Thyroid gland (tissue), 4 donors: ENCODE measurements at places on chromosomes 12 and 14.

GRCh38 chr14:98909251-98909944, 362.6 kb downstream of the BCL11B start:
- no peak for DNase-seq

- DNase-seq = no peak
Observed at GRCh38 chr14:60965402-60965801, 15.5 kb downstream of the TRMT5 start.

DNA sequence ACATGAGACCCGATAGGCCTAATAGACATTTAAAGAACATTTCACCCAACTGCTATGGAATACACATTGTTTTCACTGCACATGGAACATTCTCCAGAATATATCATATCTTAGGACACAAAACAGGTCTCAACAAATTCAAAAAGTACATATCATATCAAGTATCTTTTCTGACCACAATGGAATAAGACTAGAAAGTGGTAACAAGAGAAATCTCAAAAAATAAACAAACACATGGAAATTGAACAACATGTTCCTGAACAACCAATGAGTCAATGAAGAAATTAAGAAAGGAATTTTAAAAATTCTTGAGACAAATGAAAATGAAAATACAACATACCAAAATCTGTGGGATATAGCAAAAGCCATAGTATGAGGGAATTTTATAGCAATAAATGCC, 208.1 kb downstream of the PTPRO start:
- DNase-seq = no peak

DNA sequence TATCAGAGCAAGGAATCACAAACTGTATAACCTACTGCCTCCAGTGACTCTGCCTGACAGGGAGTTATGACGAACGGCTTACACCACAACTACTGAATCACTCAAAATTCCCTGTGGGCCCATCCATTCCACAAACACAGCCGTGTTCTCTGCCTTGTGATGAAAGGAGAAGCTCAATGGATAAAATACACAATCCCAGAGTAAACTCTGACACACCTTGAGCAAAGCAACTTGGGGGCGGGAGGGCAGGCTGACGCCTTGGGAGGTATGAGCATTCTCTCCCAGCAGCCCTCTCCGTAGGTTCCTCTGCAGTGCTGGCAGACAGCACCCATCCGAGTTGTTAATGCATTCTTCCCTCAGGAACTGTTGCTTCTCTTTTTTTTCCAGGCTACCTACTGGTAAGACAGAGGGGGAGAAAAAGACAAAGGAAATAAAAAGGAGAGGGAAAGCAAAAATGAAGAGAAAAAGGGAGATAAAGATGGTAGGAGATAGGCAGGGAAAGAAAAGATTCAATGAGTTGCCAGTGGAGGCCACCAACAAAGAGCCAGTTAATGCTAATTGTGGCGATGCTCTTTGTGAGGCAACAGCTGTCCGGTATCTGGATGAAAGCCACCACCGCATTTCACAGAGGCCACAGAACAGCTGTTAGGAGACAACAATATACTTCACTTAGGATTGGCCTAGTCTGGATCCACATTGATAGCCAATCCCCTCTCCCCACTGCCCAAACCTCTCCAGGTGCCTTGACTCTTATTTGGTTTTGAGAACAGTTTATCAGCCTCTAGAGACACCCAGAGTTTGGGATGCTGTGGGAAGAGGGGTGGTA, 4.7 kb upstream of the DIO2 start:
- no peak for DNase-seq

DNA sequence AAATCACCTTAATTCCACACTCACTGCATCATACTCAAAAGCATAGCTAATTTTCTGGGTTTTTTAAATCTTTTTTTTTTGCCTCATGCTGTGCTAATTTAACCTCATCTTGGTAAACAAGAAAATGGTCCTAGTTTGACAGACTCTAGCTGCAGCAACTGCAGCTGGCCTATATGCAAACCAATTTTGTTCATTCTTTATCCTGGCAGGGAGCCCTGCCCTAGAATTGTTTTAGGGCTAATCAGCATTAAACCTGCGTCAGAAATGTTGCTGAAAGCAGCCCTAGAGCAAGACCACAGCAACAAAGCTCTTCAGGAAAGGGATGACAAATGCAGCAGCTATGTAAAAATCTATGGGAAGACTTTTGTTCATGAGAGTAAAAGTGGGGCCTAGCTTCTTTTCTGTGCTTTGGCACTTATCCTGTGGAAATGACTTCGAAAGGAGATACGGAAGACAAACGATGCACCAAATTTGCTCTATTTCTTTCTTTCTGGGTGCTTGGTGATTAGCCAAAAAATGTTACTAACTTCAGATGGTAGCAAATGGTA, 72.2 kb downstream of the DENND5B start:
- DNase-seq = no peak

DNA sequence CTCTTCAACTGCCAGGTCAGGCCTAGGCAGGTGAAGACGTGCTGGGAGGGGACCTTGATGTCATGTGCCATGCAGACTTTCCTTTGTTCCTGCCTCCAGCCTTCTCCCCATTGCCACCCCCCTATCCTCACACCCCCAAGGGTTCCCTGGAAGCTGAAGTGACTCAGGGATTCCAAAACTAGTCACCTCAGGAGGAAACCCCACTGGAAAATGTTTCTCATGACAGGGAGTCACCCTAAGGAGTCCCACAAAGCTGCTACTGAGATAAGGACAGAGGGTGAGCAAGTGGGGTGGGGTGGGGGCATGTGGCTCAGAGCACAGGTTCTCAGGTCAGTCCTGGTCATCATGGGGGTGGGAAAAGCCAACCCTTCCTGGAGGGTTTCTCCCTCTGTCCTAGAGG, 2.4 kb upstream of the IL25 start:
- DNase-seq = no peak

- DNase-seq = no peak
Observed at GRCh38 chr12:112422531-112422930, 3.8 kb downstream of the PTPN11 start.

DNA sequence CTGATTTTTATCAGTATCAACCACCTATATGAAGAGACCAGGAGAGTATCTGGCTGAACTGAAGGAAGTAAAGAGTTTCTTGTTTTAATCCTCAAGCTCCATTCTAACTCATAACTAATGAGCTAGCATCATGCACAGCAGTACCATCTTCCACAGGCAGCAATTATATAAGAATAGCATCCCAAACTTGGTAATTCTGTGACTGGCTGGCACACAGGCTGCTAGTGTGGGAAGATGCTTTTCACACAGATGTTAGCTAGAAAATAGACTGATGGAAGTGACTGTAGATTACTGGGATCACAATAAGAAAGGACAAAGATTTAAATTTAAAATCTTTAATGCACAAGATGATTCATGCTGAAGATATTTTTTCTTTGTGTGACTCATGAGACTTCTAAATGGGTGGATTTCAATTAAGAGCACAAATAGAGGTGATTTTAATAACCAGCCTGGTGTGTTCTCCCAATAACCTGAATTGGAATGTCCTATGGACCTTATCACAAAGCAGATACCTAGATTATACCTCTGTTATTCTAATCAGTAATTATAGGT, 417.7 kb upstream of the ATXN7L3B start:
- no peak for DNase-seq

- no peak for DNase-seq
Observed at GRCh38 chr14:63928744-63929174, 76.0 kb downstream of the SYNE2 start.

- no peak for DNase-seq
Observed at GRCh38 chr12:127150028-127150427, 1116.9 kb upstream of the TMEM132C start.

DNA sequence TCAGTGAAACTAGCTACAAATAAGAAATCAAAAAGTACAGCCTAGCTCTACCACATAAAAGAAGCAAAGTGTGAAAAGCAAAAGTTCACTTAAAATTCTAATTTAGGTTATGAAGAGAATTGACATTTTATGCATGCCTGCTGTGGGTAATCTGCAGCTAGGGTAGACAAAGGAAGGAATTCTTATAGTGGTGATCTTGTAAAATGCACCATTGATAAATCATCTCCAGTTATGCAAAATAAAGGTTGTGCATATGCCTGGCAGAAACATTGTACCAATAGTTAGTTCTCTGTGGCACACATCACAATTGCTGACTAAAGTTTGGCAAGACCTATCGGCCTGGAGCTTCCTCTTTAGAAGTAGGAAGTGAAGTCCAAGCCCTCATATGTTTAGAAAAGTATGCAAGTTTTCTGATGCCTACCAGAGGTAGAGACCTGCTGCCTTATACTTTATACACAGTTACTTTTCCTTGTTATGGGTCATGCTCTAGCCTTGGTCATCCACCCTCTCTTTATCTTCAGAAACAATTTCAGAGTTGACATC, 78.3 kb downstream of the TSHR start:
- no peak for DNase-seq

DNA sequence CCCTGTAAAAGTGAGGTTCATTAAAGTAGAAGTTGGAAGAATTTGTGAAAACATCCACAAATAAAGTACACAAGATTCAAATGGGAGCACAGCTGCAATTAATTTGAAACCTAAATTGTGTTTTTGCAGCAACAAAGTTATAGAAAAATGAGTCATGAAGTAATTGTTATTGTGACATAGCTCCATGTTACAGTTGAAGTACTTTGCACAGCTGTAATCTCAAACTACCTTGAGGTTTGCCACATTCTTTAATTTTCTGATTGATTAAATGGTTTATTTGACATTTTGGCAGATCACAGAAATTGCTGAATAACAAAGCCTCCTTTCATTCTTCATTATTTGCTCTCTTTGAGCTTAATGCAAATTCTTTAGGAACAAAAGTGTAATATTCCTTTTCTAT, 111.3 kb downstream of the RMST start:
- DNase-seq = no peak

DNA sequence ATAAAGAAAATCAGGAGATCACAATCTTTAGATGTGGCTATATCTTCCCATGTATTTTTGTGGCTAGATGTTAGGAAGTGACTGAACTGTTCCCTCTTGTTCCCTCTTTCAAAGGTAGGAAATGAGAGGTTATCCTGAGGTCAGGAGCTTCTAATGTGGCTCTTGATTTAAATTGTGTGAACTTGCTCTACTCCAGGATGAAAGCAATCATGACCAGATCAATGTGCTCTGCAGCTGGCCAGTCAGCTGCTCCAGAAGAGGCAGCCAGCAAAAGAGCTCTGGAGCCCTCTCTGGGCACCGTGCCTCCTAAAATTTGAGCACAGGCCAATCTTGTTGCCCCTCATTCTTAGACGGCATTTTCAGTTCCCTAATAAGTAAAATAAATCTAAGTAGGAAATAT, 32.0 kb downstream of the CDK17 start:
- DNase-seq = peak; percentile 48

DNA sequence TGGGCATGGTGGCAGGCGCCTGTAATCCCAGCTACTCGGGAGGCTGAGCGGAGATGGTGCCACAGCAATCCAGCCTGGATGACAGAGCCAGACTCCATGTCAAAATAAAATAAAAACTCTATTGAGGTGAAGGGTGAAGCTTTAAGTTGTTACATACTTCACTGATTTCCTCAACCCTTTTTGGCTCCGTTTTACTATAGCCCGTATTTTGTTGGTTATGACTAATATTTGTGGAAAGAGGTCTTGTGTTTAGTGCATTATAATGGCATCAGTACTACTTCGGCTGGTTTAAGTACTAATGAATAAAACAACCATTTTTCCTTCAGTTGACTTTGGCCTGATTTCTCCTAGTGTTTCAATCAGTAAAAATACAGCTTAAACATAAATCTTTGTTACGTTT, 27.0 kb upstream of the SLC2A14 start:
- DNase-seq = no peak

DNA sequence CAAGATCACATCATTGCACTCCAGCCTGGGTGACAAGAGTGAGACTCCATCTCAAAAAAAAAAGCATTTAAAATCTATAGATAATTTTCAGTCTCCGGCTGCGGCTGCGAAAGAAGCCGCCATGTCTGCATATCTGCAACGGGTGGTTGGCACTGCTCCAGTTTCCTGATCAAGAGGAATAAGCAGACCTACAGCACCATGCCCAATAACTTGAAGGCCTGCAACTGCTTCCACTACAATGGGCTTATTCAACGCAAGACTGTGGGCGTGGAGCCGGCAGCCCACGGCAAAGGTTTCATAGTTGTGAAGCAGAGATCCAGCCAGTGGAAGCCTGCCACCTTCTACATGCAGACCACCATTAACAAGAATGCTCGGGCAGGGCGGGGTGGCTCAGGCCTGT, 30.6 kb upstream of the EID3 start:
- no peak for DNase-seq

- no peak for DNase-seq
Observed at GRCh38 chr12:67509666-67510386, 138.7 kb upstream of the DYRK2 start.

- no peak for DNase-seq
Observed at GRCh38 chr12:90801776-90802175, 153.2 kb downstream of the CCER1 start.

DNA sequence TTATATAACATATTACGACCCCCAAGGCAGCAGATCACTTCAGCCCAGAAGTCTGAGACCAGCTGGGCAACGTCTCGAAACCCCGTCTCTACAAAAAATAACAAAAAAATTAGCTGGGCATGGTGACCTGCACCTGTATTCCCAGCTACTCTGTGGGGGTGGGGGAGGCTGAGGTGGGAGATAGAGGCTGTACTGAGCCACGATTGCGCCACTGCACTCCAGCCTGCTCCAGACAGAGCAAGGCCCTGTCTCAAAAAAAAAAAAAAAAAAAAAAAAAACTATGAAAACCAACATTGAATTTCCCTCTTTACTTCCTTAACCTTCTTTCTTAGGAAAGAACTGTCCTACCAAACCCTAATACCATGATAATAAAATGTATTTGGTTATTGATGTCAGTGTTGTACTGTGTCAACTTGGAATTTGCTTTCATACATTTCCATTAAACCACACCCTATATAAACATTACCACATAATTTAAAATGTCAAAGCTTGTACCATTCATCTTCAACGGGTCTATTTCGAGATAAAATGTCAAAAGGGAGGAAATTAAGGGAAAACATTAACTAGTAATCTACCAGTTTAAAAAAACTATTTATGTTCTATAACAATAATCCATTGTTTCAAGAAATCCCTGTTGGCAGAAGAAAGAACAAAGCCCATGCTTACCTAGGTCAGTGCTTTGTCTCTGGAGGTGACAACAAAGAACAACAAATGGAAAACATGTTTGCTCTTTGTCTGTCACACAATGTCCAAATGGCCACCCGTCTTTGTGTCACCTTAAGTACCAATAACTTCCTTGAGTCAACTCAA, 17.4 kb downstream of the GALNT4 start:
- DNase-seq = no peak

DNA sequence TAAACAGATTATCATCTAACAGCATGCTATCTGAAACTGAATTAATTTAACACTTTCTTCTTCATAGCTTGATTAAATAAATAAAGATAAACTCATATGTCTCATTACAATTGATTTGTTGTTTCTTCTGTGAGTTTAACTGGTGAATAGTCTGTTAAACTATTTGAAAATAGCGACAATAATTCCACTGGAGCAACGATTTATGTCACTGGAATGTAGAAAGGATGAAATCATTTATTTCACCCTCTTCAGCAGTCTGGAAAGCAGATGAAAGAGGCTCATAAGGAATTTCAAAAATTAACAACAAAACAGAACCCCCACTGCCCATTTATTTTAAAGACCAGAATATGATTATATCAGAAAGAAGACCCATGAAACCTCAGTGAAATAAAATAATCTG, 1165.1 kb upstream of the USP15 start:
- DNase-seq = no peak

- no peak for DNase-seq
Observed at GRCh38 chr14:85576218-85576617, 46.3 kb downstream of the FLRT2 start.

GRCh38 chr12:91422811-91423692, 240.4 kb upstream of the DCN start:
- no peak for DNase-seq
